Muscle of leg (tissue), 16 donors: ENCODE measurements at places on chromosomes 2 and 18. TPM values are rescaled to one million over a fixed set of nuclear protein-coding genes. Genes with fewer than 3 reads are reported as not detected.

The SLC9A4 gene
- polyA plus RNA-seq = not detected

- DNase-seq = peak; percentile 88
Measured at GRCh38 chr18:13235421-13235831, 16.9 kb downstream of the LDLRAD4 start.

DNA sequence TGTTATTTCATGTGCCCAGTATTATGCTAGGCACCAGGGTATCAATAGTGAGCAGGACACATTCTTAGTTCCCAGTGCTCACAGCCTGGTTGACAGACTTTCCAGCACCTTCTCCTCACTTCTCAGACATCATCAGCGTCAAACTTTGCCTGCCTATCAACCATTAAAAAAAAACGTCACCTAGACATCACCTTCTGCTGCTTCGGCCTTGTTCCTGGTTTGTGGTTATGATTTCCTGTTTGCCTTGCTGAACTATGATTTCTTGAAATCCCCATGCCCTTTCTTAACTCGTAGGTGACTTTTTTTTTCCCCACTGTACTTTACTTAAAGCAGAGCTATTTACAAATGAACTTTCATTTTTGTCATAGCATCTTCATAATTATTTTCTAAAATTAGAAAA lies 60.4 kb upstream of the NABP1 start:
- DNase-seq = no peak

The CABYR gene
- 4.0 TPM for polyA plus RNA-seq

The HOXD12 gene
- not detected for polyA plus RNA-seq

The FOXI3 gene
- polyA plus RNA-seq = not detected

GRCh38 chr2:33411765-33412164 lies 64.7 kb upstream of the RASGRP3 start:
- no peak for DNase-seq

DNA sequence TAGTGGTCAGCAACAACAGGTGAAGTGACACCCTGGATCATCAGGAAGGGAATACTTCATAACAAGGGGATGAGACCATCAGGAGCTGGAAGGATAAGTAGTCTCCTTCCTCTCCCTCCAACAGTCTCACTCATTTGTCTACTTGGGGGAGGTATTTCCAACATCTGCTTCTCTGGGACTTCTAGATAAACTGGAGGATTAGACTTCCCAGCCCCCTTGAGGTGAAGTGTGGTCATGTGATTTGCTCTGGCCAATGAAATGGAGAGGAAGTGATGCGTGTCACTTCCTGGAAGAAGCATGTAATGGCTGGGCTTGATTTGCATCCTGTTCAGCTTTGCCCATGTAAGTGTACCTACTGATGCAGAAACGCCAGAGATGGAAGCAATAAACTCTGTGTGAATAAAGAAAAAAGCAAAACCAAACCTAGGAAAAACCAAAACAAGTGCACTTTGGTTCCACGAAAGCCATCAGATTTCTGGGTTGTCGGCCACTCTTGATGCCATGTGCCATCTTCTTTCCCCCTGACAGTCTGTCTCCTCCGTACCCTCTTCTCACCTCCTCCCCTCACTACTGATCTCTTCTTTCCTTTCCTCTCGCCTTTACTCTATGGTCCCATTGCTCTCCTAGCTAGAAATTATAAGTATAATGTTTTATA lies 76.1 kb upstream of the DNMT3A start:
- DNase-seq = no peak

GRCh38 chr2:107621186-107622165 lies 205.2 kb upstream of the RGPD4 start:
- peak; percentile 1 for DNase-seq

DNA sequence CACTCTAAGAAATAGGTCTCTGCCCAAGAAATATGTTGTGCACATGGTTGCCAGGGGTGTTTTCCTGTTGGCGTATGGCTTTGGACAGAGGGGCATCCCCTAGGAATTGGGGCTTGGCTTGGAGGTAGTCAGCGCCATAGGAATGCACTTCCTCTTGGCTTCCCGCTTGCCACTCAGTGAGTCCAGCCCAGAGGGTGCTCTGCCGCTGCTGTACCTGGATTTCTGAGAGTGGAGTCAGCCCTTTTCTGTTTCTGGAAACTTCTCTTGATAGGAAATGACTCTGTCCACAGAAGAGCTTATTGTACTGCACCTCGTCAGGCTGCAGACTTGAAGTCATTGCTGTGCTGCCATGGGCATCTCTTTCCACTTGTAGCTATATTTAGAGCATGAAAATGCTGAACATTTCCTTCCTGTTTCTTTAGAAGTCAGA lies 116.7 kb upstream of the MGAT5 start:
- DNase-seq = peak; percentile 82

DNA sequence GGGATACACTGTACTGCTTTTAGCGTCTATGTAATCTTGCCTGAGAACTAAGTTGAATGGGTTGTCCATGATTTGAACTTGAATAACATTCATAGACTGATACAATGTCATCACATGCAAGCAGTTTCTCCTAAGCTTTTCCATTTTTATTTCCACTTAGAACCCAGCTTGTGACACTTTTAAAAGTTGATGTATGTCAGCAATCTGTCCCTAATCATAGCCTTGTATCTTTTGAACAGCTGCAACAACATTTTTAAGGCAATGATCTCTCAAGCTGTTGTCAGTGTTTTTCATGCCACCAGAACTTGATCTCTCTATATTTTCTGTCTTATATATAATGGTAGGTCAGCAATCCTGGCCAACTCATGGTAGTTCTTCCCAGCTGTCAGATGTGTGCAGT lies 185.0 kb downstream of the DOK6 start:
- DNase-seq = no peak

GRCh38 chr2:98710734-98711133 lies 20.2 kb downstream of the MGAT4A start:
- DNase-seq = no peak

- no peak for DNase-seq
Measured at GRCh38 chr2:53609551-53609950, 158.1 kb upstream of the CHAC2 start.

The KCNE4 gene
- polyA plus RNA-seq = 8.0 TPM

The CNGA3 gene
- polyA plus RNA-seq = 1.5 TPM

DNA sequence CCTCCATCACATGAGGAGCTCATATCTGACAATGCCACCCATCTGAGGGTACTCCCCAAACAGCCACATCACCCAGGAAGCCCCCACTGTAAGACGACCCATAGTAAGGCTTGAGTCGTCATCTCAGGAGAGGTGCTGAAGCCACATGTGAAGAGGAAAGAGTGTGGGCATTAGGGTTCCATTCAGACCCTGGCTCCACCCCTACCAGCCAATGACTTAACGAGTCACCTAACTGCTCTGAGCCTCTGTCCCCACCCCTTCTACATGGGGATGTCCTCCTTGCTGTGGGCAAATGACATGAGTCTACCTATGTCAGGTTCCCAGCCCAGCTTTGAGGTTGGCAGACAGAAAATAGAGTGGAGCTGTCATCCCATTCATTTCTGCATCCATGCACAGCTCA lies 46.3 kb downstream of the C1QL2 start:
- DNase-seq = no peak

- DNase-seq = peak; percentile 16
Measured at GRCh38 chr18:49933530-49934128, 120.3 kb upstream of the ACAA2 start.

The CSRNP3 gene
- polyA plus RNA-seq = 10.8 TPM

The CD8B2 gene
- not detected for polyA plus RNA-seq

DNA sequence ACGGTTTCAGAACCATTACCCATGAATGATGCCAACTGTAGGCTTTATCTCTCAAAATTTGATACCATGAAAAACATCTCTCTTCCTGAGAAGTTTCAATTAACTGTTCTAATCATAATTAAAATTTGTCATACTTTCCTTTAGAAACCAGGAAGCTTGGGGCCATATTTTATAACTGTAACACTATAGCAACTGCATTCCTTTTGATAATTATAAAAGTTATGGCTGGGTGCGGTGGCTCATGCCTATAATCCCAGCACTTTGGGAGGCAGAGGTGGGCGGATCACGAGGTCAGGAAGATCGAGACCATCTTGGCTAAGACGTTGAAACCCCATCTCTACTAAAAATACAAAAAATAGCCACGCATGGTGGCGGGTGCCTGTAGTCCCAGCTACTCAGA lies 70.6 kb downstream of the DNAH7 start:
- DNase-seq = no peak

GRCh38 chr2:86048888-86049287 lies 56.8 kb downstream of the POLR1A start:
- DNase-seq = no peak

DNA sequence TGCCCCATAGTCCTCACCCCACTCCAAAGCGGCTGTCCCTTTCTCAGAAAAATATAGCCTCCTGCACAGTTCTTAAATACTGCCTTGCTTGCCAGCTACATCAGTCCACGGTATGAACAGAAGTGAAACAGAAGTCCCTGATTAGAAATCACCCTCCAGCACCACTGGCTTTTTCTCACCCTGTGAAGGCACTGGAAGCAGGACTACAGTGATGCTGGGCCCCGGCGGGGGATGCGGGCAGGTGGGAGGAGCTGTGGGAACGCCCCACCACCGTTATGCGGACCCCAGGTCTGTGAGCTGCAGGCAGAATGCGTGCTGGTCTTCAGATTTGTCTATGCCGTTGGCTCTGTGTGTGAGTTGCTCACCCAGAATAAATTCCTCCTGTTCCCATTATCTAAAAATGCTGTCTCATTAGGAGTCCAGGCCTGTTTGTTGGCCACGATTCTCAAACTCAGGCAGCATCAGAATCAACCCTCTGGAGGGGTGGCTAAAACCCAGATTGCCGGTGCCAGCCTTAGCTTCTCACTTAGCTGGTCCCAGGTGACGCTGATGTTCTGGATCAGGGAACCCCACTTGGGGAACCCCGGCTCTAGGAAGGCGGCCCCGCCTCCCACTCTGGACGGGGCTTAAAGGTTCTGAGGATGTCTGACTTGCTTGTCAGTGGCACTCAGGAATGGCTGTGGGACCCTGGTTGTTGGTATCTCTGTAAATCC lies 224.8 kb upstream of the PXDN start:
- no peak for DNase-seq

The NAPG gene
- polyA plus RNA-seq = 16.1 TPM

The ZNF385B gene
- polyA plus RNA-seq = 10.9 TPM

GRCh38 chr2:73268830-73269685 lies 15.2 kb downstream of the FBXO41 start:
- no peak for DNase-seq

- DNase-seq = no peak
Measured at GRCh38 chr2:19127616-19128015, 230.8 kb downstream of the OSR1 start.

DNA sequence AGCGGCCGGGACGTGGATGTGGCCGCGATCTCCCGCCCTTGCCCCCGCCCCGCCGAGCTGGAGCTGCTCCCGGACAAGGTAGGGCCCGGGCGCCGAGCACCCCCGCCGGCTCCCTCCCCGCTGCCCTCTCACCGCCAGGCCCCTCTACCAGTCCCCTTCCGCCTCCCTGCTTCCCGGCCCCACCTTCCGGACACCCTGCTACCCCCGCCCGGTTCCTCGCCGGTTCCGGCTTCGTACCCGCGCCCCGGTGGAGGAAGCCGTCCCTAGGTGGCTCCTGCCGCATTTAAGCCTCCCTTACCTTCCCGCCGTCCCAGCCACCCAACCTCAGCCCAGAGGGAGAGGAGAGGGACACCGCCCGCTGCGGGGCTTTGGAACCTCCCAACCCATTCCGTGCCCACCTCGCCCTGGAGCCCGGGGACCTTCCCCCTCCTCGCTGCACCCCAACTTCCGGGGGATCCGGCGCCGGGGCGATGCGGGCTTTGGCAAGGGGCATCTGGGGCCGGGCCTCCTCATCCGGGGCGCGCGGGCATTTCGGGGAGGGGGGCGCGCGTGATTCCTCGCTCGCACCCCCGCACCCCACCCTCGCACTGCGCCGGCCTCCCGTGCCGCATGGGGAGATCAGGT lies 475 bp downstream of the B3GNT2 start:
- DNase-seq = no peak

GRCh38 chr2:167380094-167380493 lies 491.8 kb downstream of the XIRP2 start:
- DNase-seq = no peak

The CLHC1 gene
- polyA plus RNA-seq = 7.9 TPM

The ACSL3 gene
- polyA plus RNA-seq = 38.4 TPM

- DNase-seq = peak; percentile 22
Measured at GRCh38 chr2:182463760-182464159, 36.9 kb upstream of the PDE1A start.

DNA sequence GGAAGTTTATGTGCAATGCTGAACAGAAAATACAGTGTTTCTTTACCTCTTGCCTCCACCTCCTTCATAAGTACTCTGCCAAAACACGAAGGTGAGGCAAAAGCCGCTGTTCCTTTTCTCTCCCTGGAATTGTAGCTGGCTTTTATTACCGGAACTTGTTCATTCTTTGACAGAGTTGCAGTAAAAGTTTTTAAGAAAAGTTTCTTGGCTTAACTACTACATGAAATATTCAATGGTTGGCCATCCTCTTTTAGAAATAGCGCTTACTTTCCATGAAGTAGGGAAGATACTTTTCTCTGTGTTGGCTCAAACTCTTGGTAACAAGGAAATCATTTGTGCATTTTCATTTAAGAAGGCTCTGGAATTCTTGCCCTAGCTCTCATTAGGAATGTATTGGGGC lies 950.7 kb upstream of the FANCL start:
- peak; percentile 87 for DNase-seq

- peak; percentile 51 for DNase-seq
Measured at GRCh38 chr2:11738589-11739436, 7.6 kb upstream of the LPIN1 start.

- no peak for DNase-seq
Measured at GRCh38 chr2:34229998-34230397, 630.9 kb upstream of the FAM98A start.

DNA sequence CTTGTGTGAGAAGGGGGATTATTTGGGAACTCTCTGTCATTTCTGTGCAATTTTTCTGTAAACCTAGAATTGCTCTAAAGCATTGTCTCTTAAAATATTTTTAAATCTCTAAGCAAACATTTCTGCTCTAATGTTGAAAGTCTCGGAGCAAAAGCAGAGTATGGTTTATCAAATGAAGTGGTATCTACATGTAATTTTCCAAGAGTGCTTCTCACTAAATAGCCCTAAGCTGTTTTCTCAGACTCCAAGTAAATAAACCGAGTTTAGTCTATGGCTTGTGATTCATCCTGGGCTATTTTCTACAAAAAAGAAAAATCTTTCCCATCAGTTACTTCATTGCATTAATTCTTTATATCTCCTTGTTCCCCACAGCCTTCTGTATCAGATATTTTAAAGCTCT lies 90.8 kb downstream of the METTL4 start:
- DNase-seq = no peak

The MYL12B gene
- 241 TPM for polyA plus RNA-seq
